Natural killer cell (primary cell): ENCODE measurements at places on chromosomes 7 and 10. TPM values are rescaled to one million over a fixed set of nuclear protein-coding genes. Genes with fewer than 3 reads are reported as not detected.

GRM3 gene
- total RNA-seq = not detected

GDF2 gene
- not detected for total RNA-seq

KCNH2 gene
- not detected for total RNA-seq

SEMA3D gene
- total RNA-seq = not detected

SND1 gene
- 149 TPM for total RNA-seq

AKR1D1 gene
- total RNA-seq = not detected

DNA sequence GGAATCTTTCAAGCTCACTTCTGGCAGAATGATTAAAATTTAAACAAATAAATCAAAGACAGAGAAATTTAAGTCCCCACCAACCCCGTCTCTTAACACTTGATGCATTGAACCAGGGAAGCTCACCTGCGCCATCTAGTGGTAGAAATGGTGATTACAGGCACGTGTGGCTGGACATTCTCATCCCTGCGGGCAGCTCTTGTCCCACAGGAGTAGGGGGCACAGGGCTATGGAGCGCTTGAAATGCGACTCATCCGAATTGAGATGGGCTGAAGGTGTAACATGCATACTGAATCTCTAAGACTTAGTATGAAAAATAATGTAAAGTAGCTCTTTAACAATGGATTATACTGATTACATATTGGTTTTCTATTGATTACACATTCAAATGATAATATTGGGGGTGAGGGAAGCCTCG lies 24.8 kb upstream of the SLIT1 start:
- peak; percentile 85 for DNase-seq

DNA sequence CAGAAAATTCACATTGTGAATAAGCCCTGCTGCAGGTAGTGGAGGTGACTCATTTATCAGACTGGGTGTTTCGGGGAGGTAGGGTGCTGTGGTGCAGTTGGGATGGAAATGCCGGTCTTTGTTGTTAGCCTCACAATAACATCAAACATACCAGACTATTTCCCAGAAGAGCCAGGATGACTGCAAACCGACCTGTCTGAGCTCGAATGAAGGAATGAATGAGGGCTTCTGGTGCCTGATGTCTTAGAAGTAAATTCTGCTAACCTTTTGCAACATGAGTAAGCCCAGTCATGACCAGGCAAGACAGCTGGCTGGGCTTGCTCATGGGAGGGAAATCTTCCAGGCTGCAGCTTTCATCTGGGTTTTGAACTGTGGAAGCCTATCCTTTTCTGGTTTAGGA lies 2.4 kb upstream of the VDAC2 start:
- DNase-seq = no peak

GRCh38 chr7:108598153-108598552 lies 28.5 kb downstream of the DNAJB9 start:
- DNase-seq = no peak

DNA sequence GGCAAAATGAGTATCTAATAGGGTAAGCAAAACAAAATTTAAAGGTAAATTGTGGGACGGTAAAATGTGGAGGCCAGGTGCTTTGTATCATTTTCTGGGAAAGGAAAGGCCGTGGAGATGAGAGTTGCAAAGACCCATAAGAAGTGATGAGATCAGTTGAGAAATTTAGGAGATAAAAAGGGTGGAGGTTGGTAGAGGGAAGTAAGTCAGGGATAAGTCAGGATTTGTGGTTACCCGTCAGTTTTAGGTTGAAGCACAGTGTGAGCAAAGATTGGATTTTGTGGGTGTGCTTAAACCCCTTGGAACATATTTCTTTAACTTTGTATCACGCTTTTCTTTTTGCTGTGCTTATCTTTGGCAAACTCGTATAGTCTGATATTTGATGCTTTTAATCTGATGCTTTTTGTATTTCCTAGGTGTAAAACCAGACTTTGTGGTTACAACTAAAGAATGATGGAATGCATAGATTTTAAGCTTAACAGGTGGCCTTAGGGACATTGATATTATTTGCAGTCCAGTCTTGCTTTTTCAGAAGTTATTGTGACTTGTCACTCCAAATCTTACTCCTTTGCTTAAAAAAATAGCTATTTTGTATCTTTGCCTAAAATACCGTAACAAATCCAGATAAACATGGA lies 1.2 kb downstream of the BTRC start:
- DNase-seq = no peak

- DNase-seq = no peak
Measured at GRCh38 chr7:151465169-151465568, 25.2 kb upstream of the CRYGN start.

- no peak for DNase-seq
Measured at GRCh38 chr10:67506083-67506756, 189.8 kb downstream of the CTNNA3 start.

DNA sequence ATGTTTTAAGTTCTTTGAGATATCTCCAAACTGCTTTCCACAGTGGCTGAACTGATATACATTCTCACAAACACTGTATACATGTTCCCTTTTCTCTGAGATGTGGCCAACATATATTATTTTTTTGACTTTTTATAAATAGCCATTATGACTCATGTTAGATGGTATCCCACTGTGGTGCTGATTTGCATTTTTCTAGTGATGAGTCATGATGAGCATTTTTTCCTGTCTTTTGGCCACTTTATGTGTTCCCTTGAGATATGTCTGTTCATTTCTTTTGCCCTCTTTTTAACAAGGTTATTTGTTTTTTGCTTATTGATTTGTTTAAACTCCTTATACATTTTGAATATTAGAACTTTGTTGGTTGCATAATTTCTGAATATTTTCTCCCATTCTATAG lies 1055.1 kb downstream of the NXPH1 start:
- DNase-seq = no peak

DNA sequence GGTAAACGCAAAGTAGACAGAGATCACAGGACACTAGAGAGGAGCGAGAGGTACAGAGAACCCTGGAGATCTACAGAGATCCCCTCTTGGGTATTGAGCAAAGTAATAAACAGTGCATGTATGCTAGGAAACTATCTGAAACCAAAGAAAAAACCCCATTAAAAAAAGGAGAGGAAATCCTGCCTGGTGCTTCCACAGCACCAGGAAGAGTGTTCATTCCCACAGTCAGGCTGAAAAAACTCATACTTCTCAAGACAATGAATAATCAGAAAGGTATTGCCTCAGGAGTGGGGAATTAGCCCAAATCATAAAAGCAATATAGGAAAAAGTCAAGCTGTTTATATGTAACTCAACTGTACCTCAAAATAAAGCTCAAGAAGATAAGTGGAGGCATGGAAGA lies 59.1 kb downstream of the ANKRD26 start:
- DNase-seq = no peak

GRCh38 chr7:11231190-11231589 lies 257.5 kb downstream of the PHF14 start:
- DNase-seq = no peak

GRCh38 chr7:96016735-96017134 lies 244.4 kb downstream of the DYNC1I1 start:
- no peak for DNase-seq

DNA sequence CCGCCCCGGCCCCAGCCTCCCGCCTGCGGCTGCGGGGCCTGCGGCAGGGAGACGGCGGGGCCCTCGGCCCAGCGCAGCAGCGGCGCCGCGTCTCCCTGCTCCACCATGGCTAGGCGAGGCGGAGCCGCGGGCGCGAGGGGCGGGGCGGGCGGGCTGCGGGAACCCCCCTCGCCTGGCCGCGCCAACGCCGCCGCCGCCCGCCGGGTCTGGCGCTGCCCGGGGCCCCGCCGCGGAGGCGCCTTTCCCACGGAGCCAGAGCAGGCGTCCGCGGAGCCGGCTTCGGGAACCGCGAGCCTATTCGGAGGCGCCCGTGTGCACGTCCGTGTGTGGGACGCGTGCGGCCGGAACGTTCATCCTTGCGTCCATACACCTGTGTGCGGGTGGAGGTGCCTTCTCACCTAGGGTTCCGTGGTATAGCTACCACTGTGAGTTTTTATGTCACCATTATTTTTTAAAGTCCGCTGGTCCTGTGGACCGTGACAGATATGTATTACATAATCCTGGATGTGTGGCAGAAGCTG lies at the start of gene DENND11:
Gene DENND11 (minus strand): TSS at position 120 of the 521 bp plus-strand sequence. CDS start 13 bp downstream, at position 107.
- DNase-seq = peak; percentile 82

GRCh38 chr7:12504149-12504548 lies 66.4 kb upstream of the SCIN start:
- DNase-seq = no peak

- DNase-seq = no peak
Measured at GRCh38 chr7:149133028-149133710, 7.0 kb upstream of the ZNF425 start.

DNA sequence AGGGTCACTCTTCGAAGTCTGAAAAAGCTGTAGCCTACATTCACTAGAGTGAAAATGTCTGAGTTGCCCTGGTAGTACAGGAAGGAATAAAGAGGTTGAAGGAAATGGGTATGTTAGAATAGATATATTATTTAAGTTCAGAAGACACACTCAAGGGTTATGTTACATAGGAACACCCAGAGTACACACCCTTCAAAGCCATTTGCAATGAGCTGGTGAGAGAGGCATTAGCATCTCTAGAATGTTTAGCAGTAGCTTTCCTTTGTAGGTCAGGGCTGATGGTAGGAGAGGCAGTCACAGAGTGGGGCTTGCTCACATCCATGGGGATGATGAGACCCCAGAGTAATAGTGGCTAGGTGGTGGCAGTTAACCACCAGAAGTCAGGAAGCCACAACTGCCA lies 221.2 kb downstream of the SLC25A13 start:
- no peak for DNase-seq

DNA sequence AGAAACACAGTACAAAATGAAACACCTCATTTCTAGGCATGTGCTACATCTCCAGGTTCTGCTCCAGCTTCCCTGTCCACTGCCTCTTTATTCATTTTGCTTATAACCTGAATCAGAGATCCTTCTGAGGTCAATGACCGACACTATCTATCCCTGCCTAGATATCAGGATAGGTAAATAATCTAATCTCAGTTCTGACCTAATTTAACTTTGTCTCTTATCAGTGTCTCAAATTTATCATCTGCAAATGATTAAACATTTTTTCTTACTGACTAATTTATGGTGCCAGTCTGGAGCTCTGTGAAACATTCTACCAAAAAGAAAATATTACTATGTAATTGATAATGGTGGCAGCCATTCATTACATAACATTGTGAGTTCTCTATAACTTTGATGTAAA lies 61.1 kb downstream of the SGCE start:
- no peak for DNase-seq

- DNase-seq = no peak
Measured at GRCh38 chr10:34835908-34836508, 20.9 kb upstream of the PARD3 start.

- DNase-seq = no peak
Measured at GRCh38 chr7:135775230-135775629, 26.6 kb upstream of the FAM180A start.

DNA sequence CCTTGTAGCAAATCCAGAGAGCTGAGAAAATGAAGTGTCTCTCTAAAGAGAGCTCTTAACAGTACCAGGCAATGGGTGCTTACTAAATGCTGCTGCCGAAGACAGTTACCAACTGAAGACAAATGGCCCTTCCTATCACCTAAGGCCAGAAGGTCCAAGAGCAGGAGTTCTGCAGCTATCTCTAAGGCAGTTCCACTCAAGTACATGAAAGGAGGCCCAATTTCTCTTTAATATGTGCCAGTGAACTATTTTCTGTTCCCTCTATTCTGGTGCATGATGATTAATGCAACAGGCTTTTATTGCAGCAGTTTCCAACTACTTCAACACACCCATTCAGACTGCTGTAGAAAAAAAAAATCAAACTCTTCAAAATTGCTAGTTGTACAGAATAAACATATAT lies 122.5 kb downstream of the SLC25A13 start:
- DNase-seq = no peak

GRCh38 chr7:99677013-99677647 lies 2.7 kb downstream of the CYP3A5 start:
- no peak for DNase-seq

GRCh38 chr7:66331883-66332282 lies 126.7 kb downstream of the TPST1 start:
- no peak for DNase-seq

DNA sequence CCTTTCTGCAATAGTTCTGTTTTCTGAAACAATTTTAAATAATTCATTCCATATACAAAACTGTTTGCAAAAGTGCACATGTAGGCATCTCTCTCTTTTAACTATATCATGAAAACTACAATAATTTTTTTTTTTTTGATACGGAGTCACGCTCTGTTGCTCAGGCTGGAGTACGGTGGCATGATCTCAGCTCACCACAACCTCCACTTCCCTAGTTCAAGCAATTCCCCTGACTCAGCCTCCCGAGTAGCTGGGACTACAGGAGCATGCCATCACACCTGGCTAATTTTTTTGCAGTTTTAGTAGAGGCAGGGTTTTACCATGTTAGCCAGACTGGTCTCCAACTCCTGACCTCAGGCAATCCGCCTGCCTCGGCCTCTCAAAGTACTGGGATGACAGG lies 44.0 kb upstream of the SEMA3A start:
- no peak for DNase-seq
